ENCODE measurements at places on chromosomes 2 and 18. TPM values are rescaled to one million over a fixed set of nuclear protein-coding genes. Genes with fewer than 3 reads are reported as not detected.

The VAMP8 gene
- 14.6 TPM for total RNA-seq

The LAMA3 gene
- total RNA-seq, result 4.7 TPM

The CNGA3 gene
- total RNA-seq, result not detected

The NPAS2 gene
- 9.8 TPM for total RNA-seq

The TCF23 gene
- total RNA-seq, result not detected

The CD226 gene
- total RNA-seq, result 0.04 TPM

The CRYGB gene
- total RNA-seq, result not detected

The ATP9B gene
- total RNA-seq, result 19.4 TPM

The PDE11A gene
- 0.04 TPM for total RNA-seq

The ANKRD30B gene
- total RNA-seq, result not detected

The COL3A1 gene
- 0.92 TPM for total RNA-seq

The CEP192 gene
- 29.6 TPM for total RNA-seq

The CCDC150 gene
- 4.6 TPM for total RNA-seq

The PNKD gene
- total RNA-seq, result 18.0 TPM

The COL4A3 gene
- 0.04 TPM for total RNA-seq

The CYRIA gene
- 27.0 TPM for total RNA-seq

The C2orf81 gene
- total RNA-seq, result 0.28 TPM

The RBMS1 gene
- total RNA-seq, result 88.4 TPM

The DSG4 gene
- total RNA-seq, result not detected

The HOXD12 gene
- total RNA-seq, result not detected

The CRYGD gene
- not detected for total RNA-seq

The IL36B gene
- total RNA-seq, result not detected

The ZAP70 gene
- not detected for total RNA-seq

The PROM2 gene
- total RNA-seq, result 0.07 TPM

The UGT1A3 gene
- not detected for total RNA-seq

The B3GNT7 gene
- 0.26 TPM for total RNA-seq

The ARHGEF33 gene
- total RNA-seq, result 0.11 TPM

The LRATD1 gene
- 0.04 TPM for total RNA-seq

The CHRNG gene
- total RNA-seq, result not detected

The EPAS1 gene
- total RNA-seq, result 69.8 TPM

The ANKRD23 gene
- total RNA-seq, result 0.46 TPM

The FTCDNL1 gene
- total RNA-seq, result 0.73 TPM

The GPR45 gene
- not detected for total RNA-seq

The CBLN2 gene
- 1.1 TPM for total RNA-seq

The IGFBP5 gene
- 0.20 TPM for total RNA-seq

The VAMP5 gene
- 60.0 TPM for total RNA-seq

The REG3G gene
- not detected for total RNA-seq

The NMUR1 gene
- not detected for total RNA-seq

The LIMS4 gene
- 12.4 TPM for total RNA-seq

The NCKAP5 gene
- 0.39 TPM for total RNA-seq

The ANO7 gene
- 0.59 TPM for total RNA-seq

The SOCS6 gene
- 23.7 TPM for total RNA-seq

The LTBP1 gene
- total RNA-seq, result 41.9 TPM

The SERPINB4 gene
- not detected for total RNA-seq

The THADA gene
- total RNA-seq, result 30.8 TPM

The RRM2 gene
- total RNA-seq, result 58.2 TPM

The BOK gene
- 39.4 TPM for total RNA-seq

The SGO2 gene
- total RNA-seq, result 7.0 TPM

The ALPP gene
- total RNA-seq, result not detected

The REEP1 gene
- 0.26 TPM for total RNA-seq

The CCDC141 gene
- total RNA-seq, result not detected

The ANTXR1 gene
- 8.8 TPM for total RNA-seq

The SKA1 gene
- 23.0 TPM for total RNA-seq
